ENCODE measurements at places on chromosomes 3 and 15. TPM values are rescaled to one million over a fixed set of nuclear protein-coding genes. Genes with fewer than 3 reads are reported as not detected.

GRCh38 chr3:129382366-129382765 is 46.1 kb downstream of the EFCAB12 start:
- H3K36me3 ChIP-seq = peaks cover 7% of the 10 kb centered on the region
- H3K4me1 ChIP-seq = no peaks in the 10 kb centered on the region
- no peak for DNase-seq
- H3K27me3 ChIP-seq = no peaks in the 10 kb centered on the region
- no peak overlapping the region for H3K27ac ChIP-seq
- H3K4me3 ChIP-seq = no peak overlapping the region

GRCh38 chr15:74432271-74432967 is 1.3 kb downstream of the SEMA7A start:
- H3K4me3 ChIP-seq = peak overlapping the region; percentile 32
- no peaks in the 10 kb centered on the region for H3K36me3 ChIP-seq
- H3K27me3 ChIP-seq = no peaks in the 10 kb centered on the region
- no peak overlapping the region for H3K27ac ChIP-seq
- H3K4me1 ChIP-seq = peaks cover 25% of the 10 kb centered on the region

DNA sequence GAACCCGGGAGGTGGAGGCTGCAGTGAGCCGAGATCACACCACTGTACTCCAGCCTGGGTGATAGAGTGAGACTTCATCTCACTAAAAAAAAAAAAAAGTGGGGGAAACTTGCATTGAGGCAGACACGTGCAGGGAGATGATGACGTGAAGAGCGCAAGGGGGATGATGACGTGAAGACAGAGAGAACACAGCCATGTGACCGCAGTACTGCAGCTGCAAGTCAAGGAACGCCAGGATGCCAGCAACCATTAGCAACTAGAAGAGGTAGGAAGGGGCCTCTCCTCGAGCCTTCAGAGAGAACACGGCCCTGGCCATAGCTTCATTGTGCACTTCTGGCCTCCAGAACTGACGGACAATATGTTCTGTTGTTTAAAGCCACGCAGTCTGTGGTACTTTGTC is 28.3 kb downstream of the RFT1 start:
- H3K27me3 ChIP-seq = no peaks in the 10 kb centered on the region
- peak overlapping the region; percentile 35 for H3K27ac ChIP-seq
- DNase-seq = no peak

DNA sequence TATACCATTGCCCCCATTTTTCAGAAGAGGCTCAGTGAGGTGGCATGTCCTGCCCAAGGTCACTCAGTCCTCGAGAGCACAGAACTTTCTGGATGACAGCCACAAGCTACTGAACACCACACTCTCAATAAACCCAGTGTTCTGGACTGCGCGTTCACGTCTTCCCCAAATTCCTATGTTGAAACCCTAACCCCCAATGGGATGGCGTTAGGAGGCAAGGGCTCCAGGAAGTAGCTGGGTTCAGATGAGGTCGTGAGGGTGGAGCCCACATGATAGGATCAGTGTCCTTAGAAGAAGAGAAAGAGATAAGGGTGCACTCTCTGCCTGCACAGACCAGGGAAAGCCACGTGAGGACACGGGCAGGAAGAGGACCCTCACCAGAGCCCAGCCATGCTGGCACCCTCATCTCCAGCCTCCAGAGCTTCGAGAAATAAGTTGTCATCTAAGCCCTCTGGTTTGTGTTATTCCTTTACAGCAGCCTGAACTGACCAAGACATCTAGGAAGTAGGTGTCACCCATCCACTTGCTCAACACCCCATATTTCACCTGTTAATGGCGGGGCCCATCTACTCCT is 324.0 kb downstream of the UACA start:
- no peaks in the 10 kb centered on the region for H3K36me3 ChIP-seq
- no peak for DNase-seq
- H3K4me3 ChIP-seq = no peak overlapping the region
- no peaks in the 10 kb centered on the region for H3K27me3 ChIP-seq

GRCh38 chr15:61951949-61952348 is 108.3 kb downstream of the VPS13C start:
- no peaks in the 10 kb centered on the region for H3K27me3 ChIP-seq
- H3K4me1 ChIP-seq = no peaks in the 10 kb centered on the region
- H3K4me3 ChIP-seq = no peak overlapping the region
- H3K27ac ChIP-seq = no peak overlapping the region
- H3K36me3 ChIP-seq = peaks cover 66% of the 10 kb centered on the region
- no peak for DNase-seq

DNA sequence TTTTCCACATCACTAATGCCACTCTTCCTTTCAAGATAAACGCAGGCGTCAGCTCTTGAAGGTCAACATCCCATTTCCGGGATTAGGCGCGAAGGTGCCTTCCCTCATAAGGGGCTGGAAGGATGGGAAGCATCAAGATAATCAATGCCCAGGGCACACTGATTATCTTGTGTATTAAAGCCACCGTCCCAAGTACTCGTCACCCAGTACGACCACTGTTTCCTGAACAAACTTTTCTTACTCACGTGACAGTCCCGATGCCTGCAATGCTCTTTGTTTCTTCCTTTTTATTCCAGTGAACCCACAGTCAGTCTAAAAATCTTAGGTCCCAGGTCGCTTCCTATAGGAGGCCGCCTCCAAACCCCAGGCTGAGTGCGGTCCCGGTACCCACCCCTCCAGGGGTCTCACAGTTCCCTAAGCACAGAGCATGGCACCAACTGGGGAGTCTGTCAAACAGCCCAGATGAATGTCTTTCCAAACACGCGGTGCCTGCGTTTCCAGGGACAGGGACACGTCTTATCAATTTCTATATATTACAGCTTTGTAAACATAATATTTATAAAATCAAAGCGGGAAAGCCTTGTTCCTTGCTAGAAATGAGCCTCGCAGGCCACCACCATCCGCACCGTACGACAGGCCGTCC is 589 bp downstream of the ANAPC13 start:
- peak overlapping the region; percentile 92 for H3K27ac ChIP-seq
- H3K36me3 ChIP-seq = peaks cover 24% of the 10 kb centered on the region
- H3K4me1 ChIP-seq = peaks cover 41% of the 10 kb centered on the region
- peak overlapping the region; percentile 97 for H3K4me3 ChIP-seq
- no peaks in the 10 kb centered on the region for H3K27me3 ChIP-seq

GRCh38 chr3:149204390-149204991 is 17.1 kb downstream of the CP start:
- no peaks in the 10 kb centered on the region for H3K4me1 ChIP-seq
- no peak for DNase-seq
- peaks cover 8% of the 10 kb centered on the region for H3K27me3 ChIP-seq
- no peak overlapping the region for H3K27ac ChIP-seq
- no peaks in the 10 kb centered on the region for H3K36me3 ChIP-seq

DNA sequence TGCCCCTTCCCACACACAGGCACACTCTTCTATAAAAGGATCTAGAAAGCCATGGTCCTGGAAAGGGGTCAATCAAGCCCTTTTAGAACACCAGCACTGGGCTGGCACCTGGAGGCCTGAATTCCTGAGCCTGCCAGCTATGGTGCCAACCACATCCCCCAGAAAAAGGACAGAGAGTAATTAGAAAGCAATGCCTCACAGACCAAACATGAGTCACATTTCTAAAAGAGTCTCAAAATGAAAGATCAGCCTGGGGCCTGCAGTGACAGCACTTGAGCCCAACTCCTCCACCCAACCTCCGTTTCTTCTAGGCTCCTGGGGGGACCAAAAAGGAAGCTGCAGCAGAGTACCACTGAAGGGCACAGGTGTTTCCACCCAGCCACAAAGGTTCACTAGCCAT is 14.1 kb downstream of the MYLK start:
- peaks cover 1% of the 10 kb centered on the region for H3K27me3 ChIP-seq
- no peak overlapping the region for H3K4me3 ChIP-seq
- H3K36me3 ChIP-seq = no peaks in the 10 kb centered on the region
- H3K27ac ChIP-seq = no peak overlapping the region

GRCh38 chr15:88469321-88469720 is 1.8 kb downstream of the MRPS11 start:
- DNase-seq = no peak
- peaks cover 17% of the 10 kb centered on the region for H3K4me1 ChIP-seq
- no peaks in the 10 kb centered on the region for H3K27me3 ChIP-seq
- H3K36me3 ChIP-seq = peaks cover 20% of the 10 kb centered on the region

- no peak overlapping the region for H3K27ac ChIP-seq
- H3K4me3 ChIP-seq = peak overlapping the region; percentile 74
- H3K27me3 ChIP-seq = no peaks in the 10 kb centered on the region
Measured at GRCh38 chr3:124621498-124621897, 108.8 kb upstream of the UMPS start.

DNA sequence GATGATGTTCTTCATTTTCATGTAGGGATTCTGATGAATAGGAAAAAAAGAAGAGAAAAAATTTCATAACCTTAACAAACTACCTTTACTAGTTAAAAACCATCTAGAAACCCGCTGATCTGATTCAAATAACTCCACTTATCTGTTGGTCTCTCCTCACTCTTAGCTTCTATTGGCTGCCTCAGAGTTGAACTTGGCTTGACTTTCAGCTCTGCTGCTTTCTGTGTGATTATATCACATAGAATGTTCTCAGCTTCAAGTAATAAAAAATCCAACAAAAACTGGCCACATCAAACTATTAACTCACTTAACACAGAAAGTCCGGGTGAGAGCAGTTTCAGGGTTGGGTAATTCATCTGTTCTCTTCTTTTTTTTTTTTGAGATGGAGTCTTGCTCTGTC is 126.8 kb upstream of the RASGRP1 start:
- peak overlapping the region; percentile 84 for H3K27ac ChIP-seq
- DNase-seq = no peak

DNA sequence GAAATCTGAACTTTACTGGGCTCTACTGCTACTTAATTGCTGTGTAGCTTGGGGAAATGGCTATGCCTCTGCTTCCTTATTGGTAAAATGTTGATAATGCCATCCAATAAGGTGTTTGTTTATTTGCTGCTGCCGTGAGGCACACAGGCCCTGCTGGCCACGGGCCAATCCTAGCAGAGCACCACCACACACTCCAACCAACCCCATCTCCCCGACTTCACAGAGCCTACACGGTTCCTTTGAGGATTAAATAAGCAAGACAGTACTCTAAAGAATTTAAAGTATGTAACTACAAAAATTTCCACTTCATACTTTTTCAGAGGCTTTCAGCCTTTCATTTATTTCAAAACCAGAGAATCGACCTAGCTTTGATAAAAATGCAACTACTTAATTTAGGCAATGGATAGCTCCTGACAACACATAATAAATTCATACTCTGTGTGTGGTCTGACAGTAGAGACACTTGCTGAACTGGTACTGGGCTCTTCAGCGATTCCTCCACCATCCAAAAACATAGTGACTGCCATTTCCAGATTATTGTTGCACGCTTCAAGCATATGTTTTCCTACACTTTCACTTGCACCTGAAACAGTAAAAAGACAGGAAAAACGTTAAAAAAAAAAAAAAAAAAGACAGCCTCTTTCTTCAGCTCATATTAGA is 25.3 kb downstream of the UBXN7 start:
- DNase-seq = no peak
- peaks cover 18% of the 10 kb centered on the region for H3K36me3 ChIP-seq

DNA sequence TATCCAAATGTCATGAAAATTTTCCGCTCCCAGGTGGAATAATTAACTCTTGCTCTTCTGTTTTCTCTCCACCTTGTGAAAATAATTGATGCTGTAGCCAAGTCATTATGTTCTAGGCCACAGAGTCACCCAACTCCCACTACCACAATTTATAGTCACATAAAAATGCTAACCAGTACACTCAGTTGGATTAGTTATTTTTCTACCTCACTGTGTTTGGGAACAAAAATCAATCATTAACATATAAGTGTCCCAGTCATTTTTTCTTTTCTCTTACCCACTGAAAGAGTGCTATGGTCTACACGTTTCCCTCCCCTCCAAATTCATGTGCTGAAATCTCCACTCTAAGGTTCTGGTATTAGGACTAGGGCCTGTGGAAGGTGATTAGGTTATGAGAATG is 255.6 kb upstream of the LMCD1 start:
- no peak overlapping the region for H3K4me3 ChIP-seq
- no peaks in the 10 kb centered on the region for H3K4me1 ChIP-seq
- H3K27ac ChIP-seq = no peak overlapping the region
- peaks cover 2% of the 10 kb centered on the region for H3K27me3 ChIP-seq
- no peaks in the 10 kb centered on the region for H3K36me3 ChIP-seq
- DNase-seq = no peak

- no peaks in the 10 kb centered on the region for H3K27me3 ChIP-seq
- no peaks in the 10 kb centered on the region for H3K36me3 ChIP-seq
- no peaks in the 10 kb centered on the region for H3K4me1 ChIP-seq
- no peak overlapping the region for H3K4me3 ChIP-seq
Measured at GRCh38 chr3:48125013-48125705, 63.1 kb downstream of the CDC25A start.

DNA sequence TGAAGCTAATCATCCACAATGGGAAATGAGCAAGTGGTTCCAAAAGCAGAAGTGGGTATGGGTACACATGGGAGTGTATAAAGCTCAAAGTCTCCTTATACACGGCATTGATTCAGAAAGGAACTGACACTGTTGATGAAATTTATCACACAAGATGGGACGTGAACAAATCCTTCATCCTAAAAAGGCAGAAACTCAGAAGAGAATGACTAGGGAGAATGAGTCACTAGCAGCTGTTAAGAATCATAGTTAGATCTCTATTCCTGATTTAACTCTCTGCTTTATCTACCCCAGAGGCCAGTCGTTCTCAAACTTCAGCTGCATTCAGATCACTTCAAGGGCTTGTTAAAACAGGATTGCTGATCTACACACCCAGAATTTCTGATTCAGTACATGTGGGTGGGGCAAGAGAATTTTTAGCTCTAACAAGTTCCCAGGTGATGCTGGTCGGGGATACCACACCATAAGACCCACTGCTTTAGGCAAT is 97.7 kb upstream of the PHLDB2 start:
- H3K4me3 ChIP-seq = no peak overlapping the region
- DNase-seq = no peak
- no peak overlapping the region for H3K27ac ChIP-seq
- no peaks in the 10 kb centered on the region for H3K36me3 ChIP-seq

- H3K36me3 ChIP-seq = no peaks in the 10 kb centered on the region
- H3K4me1 ChIP-seq = no peaks in the 10 kb centered on the region
- no peak overlapping the region for H3K27ac ChIP-seq
- peaks cover 4% of the 10 kb centered on the region for H3K27me3 ChIP-seq
Measured at GRCh38 chr3:52782412-52783210, 5.2 kb downstream of the ITIH1 start.

GRCh38 chr3:18625085-18625484 is 199.9 kb upstream of the SATB1 start:
- no peaks in the 10 kb centered on the region for H3K27me3 ChIP-seq
- H3K4me3 ChIP-seq = no peak overlapping the region
- H3K36me3 ChIP-seq = no peaks in the 10 kb centered on the region
- DNase-seq = no peak
- H3K27ac ChIP-seq = no peak overlapping the region
- H3K4me1 ChIP-seq = no peaks in the 10 kb centered on the region

GRCh38 chr15:70833861-70834765 is 19.8 kb downstream of the LARP6 start:
- no peak overlapping the region for H3K4me3 ChIP-seq
- H3K27me3 ChIP-seq = no peaks in the 10 kb centered on the region
- no peak for DNase-seq
- H3K27ac ChIP-seq = no peak overlapping the region

GRCh38 chr3:62672270-62672987 is 202.8 kb downstream of the CADPS start:
- DNase-seq = no peak
- H3K27me3 ChIP-seq = no peaks in the 10 kb centered on the region
- H3K4me3 ChIP-seq = no peak overlapping the region
- no peaks in the 10 kb centered on the region for H3K36me3 ChIP-seq
- no peak overlapping the region for H3K27ac ChIP-seq
- no peaks in the 10 kb centered on the region for H3K4me1 ChIP-seq

The C2CD4A gene
- 0.17 TPM for total RNA-seq

The ANKRD63 gene
- total RNA-seq = 0.35 TPM

The KCNMB2 gene
- total RNA-seq = not detected

The HDAC11 gene
- 3.8 TPM for total RNA-seq

The CPNE9 gene
- not detected for total RNA-seq

The CLPX gene
- total RNA-seq = 39.8 TPM

The NDUFB4 gene
- 71.4 TPM for total RNA-seq

The PSTPIP1 gene
- 169 TPM for total RNA-seq

The DUOX1 gene
- total RNA-seq = not detected
